ENCODE measurements at places on chromosomes 1 and 21.

DNA sequence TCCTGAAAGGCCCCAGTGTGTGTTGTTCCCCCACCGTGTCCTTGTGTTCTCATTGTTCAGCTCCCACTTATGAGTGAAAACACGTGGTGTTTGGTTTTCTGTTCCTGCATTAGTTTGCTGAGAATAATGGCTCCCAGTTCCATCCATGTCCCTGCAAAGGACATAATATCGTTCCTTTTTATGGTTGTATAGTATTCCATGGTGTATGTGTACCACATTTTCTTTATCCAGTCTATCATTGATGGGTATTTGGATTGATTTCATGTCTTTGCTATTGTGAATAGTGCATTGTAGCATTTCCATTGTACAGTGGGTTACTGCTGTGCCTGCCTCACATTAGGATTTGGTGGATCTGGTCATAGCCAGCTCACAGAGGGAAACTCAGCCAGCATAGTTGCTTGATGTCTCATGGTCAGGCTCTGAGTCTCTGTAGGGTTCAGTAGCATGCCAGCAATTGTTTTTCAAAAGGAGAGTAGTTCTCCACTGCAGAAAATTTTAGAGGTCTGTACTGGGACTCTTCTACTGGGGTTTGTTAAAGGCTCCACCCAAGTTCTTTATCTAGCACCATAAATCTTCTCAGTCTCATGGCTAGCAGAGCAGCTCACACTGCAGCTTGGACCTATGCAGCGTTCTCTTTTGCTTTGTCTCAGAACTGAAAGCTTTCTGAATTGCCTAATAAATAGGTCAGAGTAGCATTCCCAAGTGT, 41.0 kb downstream of the RUNX3 start:
- DNase-seq, result no peak

- DNase-seq, result no peak
Measured at GRCh38 chr1:116152950-116153691, 41.9 kb downstream of the MAB21L3 start.

GRCh38 chr1:229753764-229754551, 127.9 kb downstream of the URB2 start:
- no peak for DNase-seq

GRCh38 chr1:183533617-183534174, 56.6 kb downstream of the NCF2 start:
- no peak for DNase-seq

DNA sequence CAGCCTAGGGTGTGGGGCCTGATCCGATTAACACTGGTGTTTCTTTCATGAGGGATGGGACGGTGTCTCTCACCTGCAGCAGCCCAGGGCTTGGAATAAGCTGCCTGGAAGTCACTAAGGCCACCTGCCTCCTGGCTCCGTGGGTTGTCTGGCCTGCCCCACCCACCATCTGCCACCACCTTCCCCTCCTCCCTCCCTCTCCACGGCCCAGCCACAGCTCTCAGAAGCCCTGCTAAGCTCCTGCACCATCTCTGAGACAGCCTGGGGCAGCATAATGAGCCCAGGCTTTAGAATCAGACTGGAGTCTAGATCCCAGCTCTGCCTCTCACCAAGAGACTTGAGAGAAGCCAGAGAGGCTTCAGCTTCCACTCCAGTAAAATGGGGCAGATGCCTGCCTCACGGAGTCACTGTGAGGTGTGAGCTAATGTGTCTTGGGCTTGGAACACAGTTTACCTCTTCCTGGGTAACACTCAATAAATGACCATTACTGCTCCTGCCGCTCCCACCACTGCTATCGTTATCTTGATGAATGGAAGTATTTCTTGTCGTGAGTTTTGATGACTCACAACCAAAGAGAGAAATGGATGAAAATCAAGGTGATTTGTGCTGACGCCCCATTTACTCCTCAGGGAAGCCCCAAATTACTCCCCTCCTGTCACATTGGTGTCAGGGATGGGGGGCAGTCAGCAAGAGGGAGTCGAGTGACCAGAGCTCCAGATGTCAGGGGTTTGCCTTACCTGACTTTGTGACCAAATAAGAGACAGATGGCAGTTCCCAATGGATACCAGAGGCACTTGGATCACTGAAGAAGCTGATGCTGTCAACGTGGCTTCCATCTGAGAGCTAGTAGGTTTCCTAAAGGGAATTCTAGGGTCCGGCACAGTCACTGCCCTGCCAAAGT, 23.5 kb upstream of the C1QA start:
- no peak for DNase-seq

- DNase-seq, result no peak
Measured at GRCh38 chr1:203270448-203270847, 34.9 kb upstream of the BTG2 start.

DNA sequence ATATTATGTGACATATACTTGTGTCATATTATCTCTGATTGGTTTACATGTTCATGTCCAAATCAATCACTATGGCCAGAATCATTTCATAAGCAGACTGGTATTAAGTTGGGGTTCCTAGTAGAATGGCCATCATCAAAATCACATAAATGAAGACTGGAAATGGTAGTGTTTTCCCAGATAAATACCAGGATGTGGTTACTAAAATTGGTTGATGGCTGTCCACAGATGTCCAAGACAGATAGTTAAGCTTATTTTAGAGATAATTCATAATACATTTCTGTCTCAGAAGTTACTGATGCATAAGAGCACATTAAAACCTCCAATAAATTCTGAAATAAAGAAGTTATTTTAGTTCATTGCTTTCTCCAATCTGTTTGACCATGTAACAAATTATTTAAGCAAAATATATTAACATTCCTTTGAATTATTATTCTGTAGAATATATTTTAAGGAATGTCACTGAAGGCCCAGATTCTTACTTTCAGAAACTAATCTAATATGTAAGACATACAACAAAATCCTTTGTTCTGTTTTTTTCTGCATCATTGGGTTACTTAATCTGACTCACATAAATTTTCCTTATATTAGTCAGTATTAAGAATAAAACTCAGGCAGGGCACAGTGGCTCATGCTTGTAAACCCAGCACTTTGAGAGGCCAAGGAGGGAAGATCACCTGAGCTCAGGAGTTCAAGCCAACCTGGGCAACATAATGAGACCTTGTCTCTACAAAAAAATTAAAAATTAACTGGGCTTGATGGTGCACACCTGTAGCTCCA, 483.9 kb downstream of the PTPRC start:
- DNase-seq, result no peak

DNA sequence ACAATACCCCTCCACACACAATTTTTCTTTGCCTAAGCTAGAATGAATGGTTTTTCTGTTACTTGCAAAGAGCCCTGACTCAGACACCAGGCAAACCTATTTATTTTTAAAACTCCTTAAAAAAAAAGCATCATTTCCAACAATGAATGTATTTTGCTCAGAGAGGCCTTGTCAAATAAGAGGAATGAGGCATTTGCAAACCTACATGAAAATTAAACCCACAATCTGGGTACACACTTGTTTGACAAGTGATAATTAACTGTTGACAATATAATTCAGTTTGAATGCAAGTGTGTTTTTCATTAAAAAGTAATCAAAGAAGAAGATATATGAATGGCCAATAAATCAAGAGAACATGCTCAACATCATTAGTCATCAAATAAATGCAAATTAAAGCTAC, 339.5 kb downstream of the PTPRU start:
- DNase-seq, result no peak

DNA sequence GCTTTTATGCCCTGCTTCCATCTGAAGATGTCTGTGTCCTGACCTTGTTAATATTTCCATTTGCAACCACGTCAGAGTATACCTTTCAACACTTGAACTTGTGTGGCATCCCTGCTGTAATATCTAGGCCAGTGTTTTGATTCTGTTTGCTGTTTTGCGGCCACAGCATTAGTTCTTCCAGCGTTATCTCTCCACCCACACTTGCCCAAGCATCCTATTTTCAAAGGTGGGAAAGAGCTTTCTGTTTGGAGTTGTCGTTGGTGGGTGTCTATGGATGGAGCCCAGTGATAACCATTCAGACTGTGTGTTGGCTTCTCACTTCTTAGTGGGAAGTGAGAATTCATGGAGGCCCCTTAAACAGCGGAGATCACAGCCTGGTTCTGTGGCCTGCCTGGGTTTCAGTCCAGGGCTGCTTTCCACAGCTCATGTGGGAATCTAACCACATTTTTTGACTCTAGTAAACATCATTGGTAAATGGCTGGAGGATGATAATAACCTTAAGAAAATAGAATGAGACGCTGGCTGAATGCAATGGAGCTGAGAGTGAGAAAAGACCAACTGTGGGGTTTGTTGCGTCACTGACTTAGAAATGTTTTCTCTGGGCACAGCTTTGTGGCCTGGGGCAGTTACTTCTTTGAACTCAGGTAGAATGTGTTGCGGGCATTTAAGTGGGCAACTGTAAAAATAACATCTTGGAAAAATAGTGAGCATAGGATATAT, 7.6 kb downstream of the TENT5C start:
- DNase-seq, result no peak

- DNase-seq, result no peak
Measured at GRCh38 chr1:223877804-223878203, 32.1 kb upstream of the TP53BP2 start.

- no peak for DNase-seq
Measured at GRCh38 chr1:44784094-44785028, 3.6 kb downstream of the BEST4 start.

- no peak for DNase-seq
Measured at GRCh38 chr1:186775881-186776560, 52.7 kb upstream of the PLA2G4A start.

DNA sequence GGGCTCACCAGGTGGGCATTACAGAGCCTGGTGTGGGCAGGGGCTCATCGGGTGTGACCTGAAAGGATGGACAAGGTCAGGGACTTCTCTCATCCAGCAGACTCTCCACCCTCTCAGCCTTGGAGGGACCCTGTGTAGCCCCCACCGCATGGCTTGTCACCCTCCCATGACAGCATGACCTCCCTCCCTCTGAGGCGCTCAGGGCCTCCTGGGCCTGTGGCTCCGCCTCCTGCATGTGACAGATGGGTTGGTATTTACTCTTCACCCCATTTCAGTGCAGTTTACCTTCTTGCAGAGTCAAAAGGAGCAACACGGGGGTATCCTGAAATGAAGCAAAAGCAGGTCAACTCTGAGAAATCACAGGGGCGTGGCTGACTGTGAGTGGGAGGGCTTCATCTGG, 298.6 kb upstream of the AJAP1 start:
- DNase-seq, result no peak

GRCh38 chr21:29321932-29322928, 23.5 kb downstream of the BACH1 start:
- no peak for DNase-seq

DNA sequence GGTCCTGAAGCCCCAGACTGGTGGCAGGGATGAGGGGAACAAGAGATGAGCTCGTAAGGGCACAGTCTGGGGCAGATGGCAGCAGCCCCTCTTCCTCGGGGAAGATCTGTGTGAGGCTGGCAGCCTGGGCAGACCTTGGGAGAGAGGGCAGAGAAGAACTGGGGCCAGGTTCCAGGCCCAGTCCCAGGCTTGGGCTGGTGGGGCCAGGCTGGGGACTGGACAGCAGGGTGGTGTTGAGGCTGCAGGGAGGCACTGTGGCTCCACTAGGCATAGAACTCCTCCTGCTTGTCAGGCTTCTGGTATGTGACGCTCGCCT, 35.7 kb downstream of the SDC3 start:
- DNase-seq, result no peak

GRCh38 chr1:27605796-27606707, 2.1 kb upstream of the AHDC1 start:
- DNase-seq, result peak; percentile 81

DNA sequence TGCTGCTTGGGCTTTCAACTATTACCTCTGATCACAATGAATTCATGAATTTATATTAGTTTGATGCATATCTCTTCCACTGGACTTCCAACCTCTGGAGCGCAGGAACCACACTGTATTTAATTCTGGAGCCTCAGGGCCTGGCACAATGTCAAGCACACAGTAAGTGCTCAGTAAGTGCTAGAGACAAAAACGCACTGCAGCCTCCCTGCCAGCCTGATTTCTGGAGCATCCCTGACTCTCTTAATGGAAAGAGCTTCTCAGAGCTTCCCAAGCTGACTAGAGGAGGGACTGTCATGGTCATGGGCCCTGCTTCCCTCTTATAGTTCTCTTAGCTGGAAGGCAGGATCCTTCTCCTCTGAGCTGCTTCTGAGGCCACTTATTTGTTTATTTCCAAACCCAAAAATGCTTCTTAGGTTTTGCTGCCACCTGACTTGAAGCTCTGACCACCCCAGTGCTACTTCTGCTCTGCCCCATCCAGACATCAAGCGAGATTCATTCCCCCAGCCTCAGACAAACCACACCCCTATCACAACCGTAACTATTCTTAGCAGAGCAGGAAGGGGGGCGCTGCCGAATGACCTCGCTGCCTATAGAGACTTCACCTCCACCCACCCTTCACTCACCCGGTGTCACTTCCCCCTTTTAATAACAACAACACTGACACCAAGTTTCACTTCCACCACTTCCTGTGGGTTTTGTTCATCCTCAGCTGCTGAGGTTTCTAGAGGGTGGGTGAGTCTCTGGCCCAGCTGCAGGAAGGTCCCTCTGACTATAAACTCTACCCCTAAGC, 33.6 kb downstream of the NUAK2 start:
- peak; percentile 76 for DNase-seq

- peak; percentile 100 for DNase-seq
Measured at GRCh38 chr21:42973991-42974831, at the start of gene PKNOX1. Gene PKNOX1, plus strand, starts transcription at chr21:42974562. Its CDS starts 29,820 bp downstream, at chr21:43004382.
